ENCODE measurements at places on chromosomes 2 and 18. TPM values are rescaled to one million over a fixed set of nuclear protein-coding genes. Genes with fewer than 3 reads are reported as not detected.
A peak's percentile ranks its signal among the peaks of the same experiment; 100 is the strongest.

TMEM247 gene
- not detected for total RNA-seq

DNA sequence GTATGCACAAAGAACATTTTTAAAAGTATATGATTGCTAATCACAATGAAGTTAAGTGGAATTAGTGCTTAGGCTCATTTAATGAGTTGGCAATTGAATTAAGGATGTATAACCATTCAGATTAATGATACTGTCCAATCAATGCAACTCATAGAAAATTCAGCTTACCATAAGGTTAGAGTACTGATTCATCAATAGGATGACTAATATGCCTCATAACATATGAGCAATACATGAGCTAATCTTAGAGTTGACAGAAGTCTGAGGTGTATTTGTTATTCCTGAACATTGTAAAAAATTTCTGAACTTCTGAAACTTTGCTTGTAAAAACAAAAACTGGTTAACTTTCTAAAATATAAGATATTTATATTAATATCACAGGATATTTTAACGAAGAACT is 118.3 kb upstream of the NETO1 start:
- H3K27ac ChIP-seq = no peak overlapping the region
- no peaks in the 10 kb centered on the region for H3K36me3 ChIP-seq
- no peak overlapping the region for H3K4me3 ChIP-seq
- no peak for DNase-seq
- H3K27me3 ChIP-seq = no peaks in the 10 kb centered on the region
- no peaks in the 10 kb centered on the region for H3K4me1 ChIP-seq

GRCh38 chr2:235382179-235382578 is 111.7 kb upstream of the AGAP1 start:
- DNase-seq = peak; percentile 37
- H3K4me1 ChIP-seq = no peaks in the 10 kb centered on the region

DNA sequence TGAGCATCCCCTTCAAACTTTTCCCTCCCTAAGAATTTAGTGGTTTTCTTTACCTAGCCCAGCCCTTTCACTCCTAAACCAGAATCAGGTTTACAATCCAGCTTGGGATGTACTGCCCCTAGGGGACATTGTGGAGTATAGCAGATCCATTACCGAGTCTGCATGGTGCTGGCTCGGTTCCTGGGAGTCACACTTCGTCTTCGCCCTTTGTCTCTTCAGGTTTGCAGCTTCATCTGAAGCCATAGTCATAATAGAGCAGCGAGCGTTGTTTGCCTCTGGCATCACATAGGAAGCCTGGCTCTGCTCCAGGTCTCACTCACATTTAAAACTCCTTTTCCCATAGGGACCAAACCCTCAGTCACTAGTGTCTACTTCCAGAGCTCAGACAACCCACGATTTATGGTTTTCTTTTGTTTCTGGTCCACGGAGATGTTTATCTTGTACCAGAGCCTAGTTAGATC is 16.8 kb upstream of the LYPD6 start:
- H3K36me3 ChIP-seq = no peaks in the 10 kb centered on the region
- H3K4me1 ChIP-seq = no peaks in the 10 kb centered on the region

- no peak overlapping the region for H3K4me3 ChIP-seq
- no peaks in the 10 kb centered on the region for H3K36me3 ChIP-seq
- no peaks in the 10 kb centered on the region for H3K27me3 ChIP-seq
- DNase-seq = no peak
- H3K4me1 ChIP-seq = no peaks in the 10 kb centered on the region
- H3K27ac ChIP-seq = no peak overlapping the region
Measured at GRCh38 chr2:233639860-233640259, 3.6 kb downstream of the UGT1A10 start.
